ENCODE measurements at places on chromosomes 16 and 17.
A peak's percentile ranks its signal among the peaks of the same experiment; 100 is the strongest.

DNA sequence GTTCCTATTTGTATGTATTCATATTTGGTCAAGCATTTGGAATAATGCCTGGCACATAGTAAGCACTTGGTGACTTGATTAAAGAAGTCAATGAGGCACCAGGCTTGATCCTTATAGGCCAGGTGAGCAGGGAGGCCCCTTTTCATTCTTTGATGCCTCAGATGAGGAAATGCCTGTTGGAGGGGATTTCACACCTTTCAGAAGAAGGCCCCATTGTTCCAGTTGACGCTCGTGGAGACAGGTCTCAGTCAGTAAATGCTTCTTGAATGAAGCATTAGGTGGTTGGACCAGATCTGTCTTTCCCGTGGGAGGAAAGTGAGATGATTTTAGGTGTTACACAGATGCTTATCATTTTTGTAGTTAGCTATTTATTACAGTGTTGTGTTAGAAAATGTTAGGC, 13.0 kb downstream of the LCMT1 start:
- DNase-seq = no peak

- DNase-seq = no peak
Measured at GRCh38 chr16:65622151-65622550, 500.3 kb upstream of the CDH11 start.

DNA sequence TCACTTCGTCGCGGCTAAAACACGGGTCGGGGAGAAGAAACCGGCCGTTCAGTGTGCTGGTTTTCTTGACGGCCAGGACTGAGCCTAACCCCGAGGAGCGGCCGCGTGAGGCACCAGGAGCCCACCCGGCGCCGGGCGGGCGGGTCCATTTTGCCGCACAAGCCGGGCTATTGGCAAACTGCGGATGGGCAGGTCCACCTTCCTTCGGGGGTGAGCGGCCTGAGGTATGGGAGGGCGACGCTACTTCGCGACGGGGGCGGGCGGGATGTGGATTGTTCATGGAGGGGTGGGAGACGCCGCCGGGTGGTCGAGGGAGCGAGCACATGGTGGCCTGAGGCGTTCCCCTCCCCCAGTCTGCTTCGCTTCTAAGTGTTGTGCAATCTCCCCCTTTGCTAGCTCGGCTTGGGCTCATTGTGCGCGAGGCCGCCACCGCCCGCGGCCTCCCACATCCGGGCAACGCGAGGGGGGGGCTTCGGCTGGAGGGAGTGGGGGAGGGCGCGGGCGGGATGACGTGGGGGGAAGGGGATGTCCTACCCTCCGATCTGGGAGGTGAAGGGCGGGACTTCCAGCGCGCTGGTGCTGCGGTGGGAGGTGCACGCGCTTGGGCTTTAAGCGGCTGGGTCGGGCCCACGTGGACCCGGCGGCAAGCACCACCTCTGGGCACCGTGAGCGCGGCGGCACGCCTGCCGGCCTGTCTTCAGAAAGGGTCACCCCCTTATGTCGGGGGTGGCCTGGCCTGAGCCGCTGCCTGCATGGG, 5.9 kb upstream of the CD68 start:
- DNase-seq = peak; percentile 81

- no peak for DNase-seq
Measured at GRCh38 chr16:11389083-11389482, 43.8 kb downstream of the RMI2 start.

DNA sequence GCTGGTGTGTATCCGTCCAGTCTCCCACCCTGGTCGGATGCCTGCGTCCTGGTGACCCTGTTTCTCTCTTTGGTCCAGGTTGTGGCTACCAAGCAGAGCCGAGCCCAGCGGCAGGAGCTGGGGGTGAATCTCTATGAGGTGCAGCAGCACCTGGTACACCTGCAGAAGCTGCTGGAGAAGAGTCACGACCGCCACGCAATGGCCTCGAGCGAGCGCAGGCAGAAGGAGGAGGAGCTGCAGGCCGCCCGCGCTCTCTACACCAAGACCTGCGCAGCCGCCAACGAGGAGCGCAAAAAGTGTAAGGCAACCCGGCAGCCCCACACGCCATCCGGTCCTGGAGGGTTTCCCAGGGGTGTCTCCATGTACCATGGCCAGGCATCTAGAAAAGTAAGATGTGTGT, 13.5 kb downstream of the CCDC40 start:
- DNase-seq = no peak

GRCh38 chr17:71113347-71113746, 944.0 kb downstream of the KCNJ2 start:
- no peak for DNase-seq

- DNase-seq = peak; percentile 87
Measured at GRCh38 chr17:78723001-78723796, 58.9 kb downstream of the CYTH1 start.

DNA sequence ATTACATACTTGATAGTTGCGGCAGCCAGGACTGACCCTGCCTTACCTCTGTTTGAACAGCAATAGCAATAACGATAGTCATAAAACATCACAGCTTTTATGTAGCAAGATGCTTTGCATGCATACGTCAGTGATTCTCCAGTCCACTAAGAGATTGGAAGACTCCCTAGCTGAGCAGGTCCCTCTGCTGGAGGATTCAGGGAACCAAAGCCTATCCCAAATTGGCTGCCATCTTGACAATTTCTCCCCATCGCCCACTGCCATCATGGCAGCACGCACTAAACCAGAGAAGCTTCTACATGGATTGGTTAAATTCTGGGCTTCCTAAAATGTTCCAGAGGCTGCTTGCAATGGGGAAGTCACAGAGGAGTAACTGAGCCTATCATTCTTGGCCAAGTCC, 360.6 kb upstream of the XYLT1 start:
- DNase-seq = no peak

GRCh38 chr16:9357829-9358228, 266.4 kb downstream of the HAPSTR1 start:
- no peak for DNase-seq

GRCh38 chr16:57529391-57530103, 6.8 kb downstream of the CCDC102A start:
- DNase-seq = no peak

DNA sequence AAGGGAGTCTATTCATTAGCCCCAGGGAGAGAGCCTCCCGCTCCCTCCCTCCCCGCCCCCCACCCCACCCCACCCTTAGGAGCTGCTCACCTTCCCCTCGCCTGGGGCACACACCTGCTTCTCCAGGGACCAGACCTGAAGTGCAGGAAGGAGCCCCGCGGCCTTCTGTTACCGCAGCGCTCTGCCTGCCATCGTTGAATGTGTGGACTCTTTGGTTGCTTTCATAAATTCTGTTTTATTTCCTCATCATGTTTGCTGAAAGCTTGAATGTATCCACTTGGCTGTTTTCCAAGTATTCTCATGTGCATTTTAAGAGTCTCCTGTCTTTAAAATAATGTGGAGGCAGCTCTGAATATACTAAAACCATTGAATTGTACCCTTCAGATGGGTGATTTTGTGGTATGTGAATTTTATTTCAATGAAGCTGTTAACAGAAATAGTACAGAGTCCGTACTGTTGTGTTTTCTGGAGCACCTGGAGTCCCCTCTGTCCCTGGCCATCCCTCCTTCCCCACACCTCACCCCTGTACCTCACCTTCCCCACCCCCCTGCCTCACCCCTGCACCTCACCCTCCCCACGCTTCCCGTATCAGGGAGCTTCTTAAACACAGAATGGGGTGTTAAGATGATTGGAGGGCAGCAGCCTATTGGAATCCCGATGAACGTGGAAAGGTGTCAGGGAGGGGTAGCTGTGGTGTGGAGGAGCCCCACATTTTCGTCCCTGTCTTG, 25.5 kb downstream of the RAB11FIP3 start:
- DNase-seq = no peak

GRCh38 chr17:79005063-79005861, 4.3 kb downstream of the CANT1 start:
- DNase-seq = no peak

GRCh38 chr17:81432941-81433340, 37.7 kb downstream of the BAHCC1 start:
- peak; percentile 27 for DNase-seq

DNA sequence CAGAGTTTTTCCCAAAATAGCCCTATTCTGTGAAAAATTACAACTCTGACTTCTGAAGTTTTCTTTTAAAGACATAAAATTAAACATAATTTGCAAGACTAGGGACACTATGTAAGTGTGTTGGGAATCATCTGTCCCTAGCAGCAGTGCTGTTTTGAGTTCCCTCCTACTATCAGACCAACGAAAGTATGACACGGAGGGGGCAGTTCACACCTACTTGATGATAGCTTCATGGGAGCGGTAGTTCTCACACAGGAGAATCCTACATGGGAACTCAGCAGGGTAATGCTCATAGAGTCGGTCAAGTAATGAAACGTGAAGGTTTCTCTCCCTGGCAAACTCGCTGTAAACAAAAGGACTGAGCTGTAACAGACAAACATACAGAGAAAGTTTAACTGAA, 96.6 kb downstream of the HELZ start:
- DNase-seq = no peak

DNA sequence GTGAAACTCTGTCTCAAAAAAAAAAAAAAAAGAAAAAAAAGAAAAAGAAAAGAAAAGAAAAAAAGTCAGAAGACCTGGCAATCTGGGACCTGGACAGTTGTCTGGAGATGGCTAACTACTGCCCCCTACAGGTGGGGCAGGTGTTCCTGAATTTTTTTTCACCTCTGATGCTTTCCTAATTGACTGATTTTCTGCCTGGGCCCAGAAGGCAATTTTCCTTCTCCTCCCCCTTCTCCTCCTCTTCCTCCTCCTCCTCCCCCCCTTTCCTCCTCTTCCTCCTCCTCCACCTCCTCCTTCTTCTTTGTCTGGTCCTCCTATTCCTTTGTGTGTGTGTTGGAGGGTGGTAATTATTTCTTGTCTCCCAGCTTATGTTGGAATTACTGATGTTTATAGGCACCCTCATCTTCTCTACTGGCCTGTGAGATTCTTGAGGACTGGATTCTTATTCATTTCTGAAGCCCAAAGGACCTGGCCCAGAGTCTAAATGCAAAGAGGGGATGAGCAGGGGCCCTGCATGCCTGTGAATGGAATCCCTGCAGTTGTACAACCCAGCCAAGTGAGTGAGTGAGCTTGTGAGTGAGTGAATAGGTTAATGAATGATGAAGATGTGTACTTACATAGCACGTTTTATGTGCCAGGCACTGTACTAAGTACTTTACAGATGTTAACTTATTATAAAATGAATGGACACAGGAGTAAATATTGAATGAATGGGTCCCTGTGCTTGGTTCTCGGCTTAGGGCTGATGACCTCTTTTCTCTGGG, 26.9 kb downstream of the IRX5 start:
- DNase-seq = no peak

DNA sequence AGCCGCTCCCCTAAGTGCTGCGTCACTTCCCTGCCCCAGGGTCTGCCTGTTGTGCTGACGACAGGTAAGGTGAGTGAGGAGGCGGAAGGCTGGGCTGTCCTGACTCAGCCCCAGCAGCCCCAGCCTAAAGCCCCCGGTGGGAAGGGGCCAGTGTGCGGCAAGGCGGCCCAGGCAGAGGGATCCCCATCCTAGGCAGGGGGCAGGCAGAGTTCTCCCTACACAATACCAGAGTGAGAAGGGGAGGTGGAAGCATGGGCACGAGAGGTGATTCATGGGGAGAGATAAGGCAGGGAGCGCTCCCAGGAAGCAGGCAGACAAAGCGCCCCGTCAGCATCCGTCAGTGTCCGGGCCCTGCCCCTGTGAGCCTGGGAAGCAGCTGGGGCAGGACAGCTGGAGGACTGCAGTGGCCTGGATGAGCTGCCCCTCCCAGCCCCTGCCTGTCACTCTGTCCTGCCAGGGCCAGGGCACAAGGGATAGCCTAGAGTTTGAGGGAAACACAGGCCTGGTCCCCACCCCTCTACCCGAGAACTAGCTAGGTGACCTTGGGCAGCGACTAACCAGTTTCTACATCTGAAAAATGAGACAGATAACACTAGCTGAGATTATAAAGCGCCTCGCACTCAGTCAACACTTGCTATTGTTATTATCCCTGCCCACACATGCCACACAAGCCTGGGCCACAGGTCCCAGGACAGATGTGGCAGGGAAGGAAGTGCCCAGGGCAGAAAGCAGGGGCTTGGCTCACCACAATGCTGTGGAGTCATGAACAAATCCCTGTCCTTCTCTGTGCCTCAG, 3.8 kb downstream of the FAM83G start:
- DNase-seq = no peak

DNA sequence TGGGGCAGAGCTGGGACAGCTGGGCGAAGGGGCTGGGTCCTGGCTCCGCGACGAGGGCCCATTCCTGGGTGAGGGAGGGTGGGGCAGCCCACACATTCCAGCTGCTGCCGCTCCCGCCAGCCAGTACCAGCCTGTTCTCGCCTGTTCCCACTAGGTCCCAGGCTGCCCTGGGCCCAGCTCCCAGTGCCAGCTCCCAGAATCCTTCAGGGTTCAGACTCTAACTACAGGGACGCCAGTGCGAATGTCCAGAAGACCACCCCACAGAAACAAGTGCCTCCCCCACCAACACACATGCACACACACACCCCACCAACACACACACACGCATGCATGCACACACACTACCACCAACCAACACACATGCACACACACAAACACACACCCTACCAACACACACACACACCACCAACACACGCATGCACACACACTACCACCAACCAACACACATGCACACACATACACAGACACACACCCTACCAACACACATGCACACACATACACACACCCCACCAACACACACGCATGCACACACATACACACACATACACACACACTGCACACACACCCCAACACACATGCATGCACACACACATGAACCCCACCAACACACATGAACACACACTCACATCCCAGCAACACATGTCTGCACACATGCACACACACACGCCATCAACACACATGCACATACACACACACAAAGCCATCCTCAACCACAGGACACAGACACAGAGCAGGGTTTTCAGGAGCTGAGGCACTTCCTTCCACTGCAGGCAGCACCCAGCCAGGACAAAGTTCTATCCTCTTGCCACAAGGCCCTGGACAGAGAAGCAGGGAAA, 27.5 kb upstream of the KRT17 start:
- DNase-seq = no peak

DNA sequence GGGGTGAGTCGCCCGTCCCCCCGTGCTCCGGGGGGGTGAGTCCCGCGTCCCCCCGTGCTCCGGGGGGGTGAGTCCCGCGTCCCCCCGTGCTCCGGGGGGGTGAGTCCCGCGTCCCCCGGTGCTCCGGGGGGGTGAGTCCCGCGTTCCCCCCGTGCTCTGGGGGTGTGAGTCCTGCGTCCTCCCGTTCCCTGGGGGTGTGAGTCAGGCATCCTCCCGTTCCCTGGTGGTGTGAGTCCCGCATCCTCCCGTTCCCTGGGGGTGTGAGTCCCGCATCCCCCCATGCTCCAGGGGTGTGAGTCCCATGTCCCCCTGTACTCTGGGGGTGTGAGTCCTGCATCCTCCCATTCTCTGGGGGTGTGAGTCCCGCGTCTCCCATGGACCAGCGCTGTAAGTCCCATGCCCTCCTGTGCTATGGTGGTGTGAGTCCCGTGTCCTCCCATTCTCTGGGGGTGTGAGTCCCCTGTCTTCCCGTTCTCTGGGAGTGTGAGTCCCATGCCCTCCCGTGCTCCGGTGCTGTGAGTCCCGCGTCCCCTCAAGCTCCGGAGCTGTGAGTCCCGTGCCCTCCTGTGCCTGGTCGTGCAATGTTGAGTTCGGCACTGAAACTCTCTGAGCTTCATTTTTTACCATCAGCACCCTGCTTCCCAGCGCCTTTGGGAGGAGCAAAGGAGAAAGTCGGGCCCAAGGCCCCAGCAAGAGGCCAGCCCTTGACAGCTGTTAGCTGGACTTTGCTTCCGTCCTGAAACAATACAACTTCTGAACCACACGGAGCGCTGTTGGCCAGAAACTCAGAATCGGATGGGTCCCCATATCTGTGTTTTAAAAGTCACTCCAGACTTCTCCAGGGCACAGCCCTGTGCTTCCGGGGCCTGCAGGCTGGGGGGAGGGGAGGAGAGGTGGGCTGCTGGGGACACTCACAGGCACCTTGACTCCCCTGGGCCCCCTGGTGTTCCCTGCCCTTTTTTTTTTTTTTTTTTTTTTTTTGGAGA, 11.5 kb upstream of the ZC3H18 start:
- no peak for DNase-seq
